Right lung (tissue), 10 donors: ENCODE measurements at places on chromosomes 6 and 20.

DNA sequence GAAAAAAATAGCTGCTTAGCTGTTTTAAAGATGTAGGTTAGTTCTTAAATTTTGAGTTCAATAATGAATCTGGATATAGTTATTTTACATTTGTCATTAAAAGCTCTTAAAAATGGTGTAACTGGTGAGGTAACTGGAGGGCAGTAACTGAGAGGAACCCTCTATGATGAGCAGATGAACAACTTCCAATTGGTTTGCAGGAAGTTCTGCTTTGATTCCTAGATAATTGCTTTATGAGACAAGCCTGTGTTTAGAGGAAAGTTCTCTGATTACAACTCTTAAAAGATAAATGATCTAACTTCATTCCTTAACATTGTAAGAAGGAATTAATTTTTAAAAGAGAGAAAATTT, 8.5 kb downstream of the MYLIP start:
- no peak for DNase-seq

GRCh38 chr6:129653229-129653628, 56.7 kb downstream of the ARHGAP18 start:
- no peak for DNase-seq

DNA sequence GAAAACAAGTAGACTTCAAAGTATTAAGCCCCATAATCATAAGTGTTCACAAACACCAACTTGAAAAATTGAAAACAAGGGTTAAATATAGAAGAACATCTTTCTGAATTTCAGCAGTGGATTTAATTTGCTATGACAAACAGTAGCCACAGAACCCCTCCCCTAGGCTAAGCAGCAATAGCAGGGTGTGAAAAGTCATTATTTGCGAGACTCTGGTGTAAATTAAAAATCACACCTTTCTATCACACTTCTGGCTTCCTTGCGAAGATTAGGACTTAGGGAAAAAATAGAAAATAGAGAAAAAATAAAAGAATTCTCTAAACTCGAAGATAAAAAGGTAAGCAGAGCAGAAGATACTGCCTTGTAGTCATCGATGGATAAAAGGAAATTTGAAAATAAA, 6.1 kb downstream of the SAMD3 start:
- no peak for DNase-seq

- no peak for DNase-seq
Measured at GRCh38 chr6:105458084-105458483, 55.2 kb upstream of the PREP start.

- DNase-seq: no peak
Measured at GRCh38 chr6:151408858-151409257, 17.5 kb upstream of the ZBTB2 start.
